ENCODE measurements at places on chromosomes 6 and 20.

DNA sequence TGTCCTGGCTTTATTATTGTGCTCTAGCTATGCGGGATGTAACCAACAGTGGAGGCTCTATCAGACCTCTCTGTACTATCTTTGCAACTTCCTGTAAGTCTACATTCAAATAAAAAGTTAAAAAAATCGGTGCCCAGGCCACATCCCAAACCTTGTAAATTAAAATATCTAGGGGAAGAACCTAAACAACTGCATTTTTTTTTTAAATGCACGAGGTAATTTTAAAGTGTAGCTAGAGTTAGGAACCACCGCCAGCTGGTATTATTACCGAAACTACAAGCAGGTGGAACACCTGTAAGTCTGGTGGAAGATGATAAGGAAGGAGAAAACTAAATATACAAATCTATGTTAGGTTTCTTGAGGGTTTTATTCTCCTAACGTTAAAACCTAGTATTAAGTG is 34.5 kb upstream of the ID4 start:
- DNase-seq, result no peak

- DNase-seq, result no peak
These were observed 141.7 kb downstream of the NKAIN2 start for GRCh38 chr6:123945386-123945785.

- DNase-seq, result no peak
These were observed 30.4 kb downstream of the IBTK start for GRCh38 chr6:82217018-82217586.

- DNase-seq, result no peak
These were observed 177.2 kb downstream of the CLIC5 start for GRCh38 chr6:45838451-45838850.
